ENCODE measurements at places on chromosomes 13 and 19.
A peak's percentile ranks its signal among the peaks of the same experiment; 100 is the strongest.

DNA sequence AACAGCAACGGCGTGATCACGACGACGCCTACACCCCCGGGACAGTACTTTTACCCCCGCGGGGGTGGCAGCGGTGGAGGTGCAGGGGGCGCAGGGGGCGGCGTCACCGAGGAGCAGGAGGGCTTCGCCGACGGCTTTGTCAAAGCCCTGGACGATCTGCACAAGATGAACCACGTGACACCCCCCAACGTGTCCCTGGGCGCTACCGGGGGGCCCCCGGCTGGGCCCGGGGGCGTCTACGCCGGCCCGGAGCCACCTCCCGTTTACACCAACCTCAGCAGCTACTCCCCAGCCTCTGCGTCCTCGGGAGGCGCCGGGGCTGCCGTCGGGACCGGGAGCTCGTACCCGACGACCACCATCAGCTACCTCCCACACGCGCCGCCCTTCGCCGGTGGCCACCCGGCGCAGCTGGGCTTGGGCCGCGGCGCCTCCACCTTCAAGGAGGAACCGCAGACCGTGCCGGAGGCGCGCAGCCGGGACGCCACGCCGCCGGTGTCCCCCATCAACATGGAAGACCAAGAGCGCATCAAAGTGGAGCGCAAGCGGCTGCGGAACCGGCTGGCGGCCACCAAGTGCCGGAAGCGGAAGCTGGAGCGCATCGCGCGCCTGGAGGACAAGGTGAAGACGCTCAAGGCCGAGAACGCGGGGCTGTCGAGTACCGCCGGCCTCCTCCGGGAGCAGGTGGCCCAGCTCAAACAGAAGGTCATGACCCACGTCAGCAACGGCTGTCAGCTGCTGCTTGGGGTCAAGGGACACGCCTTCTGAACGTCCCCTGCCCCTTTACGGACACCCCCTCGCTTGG, 966 bp downstream of the JUNB start:
- DNase-seq: peak; percentile 78

- DNase-seq: no peak
Observed at GRCh38 chr13:95982144-95982543, 71.1 kb downstream of the UGGT2 start.

- no peak for DNase-seq
Observed at GRCh38 chr19:18364826-18365528, 21.0 kb upstream of the GDF15 start.

DNA sequence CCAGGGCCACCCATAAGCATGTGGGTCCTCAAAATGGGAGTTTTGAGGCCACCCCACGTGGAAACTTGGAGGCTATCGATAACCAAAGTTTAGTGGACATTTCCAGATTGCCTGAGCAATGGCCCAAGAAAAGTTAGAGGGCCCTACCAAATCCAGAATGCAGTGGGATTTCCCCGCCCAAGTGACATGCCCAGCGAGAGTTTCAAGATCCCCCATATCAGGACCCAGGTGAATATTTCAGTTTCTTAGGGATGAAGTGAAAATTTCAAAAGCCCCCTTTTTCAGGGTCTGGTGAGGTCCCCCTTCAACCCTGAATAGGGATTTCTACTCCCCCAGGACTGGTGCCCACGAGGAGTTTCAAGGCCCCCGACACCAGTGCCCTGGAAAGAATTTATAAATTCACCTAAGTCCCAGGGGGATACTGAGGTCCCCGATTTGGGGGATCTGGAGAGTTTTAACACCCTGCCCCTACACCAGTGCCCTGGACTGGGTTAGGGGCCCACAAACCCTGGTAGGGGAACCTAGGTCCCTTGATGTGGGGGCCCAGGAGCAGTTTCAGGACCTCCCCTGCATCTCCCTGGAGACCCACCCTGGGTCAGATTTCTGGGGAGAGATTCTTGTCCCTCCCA, 695 bp downstream of the BST2 start:
- no peak for DNase-seq

DNA sequence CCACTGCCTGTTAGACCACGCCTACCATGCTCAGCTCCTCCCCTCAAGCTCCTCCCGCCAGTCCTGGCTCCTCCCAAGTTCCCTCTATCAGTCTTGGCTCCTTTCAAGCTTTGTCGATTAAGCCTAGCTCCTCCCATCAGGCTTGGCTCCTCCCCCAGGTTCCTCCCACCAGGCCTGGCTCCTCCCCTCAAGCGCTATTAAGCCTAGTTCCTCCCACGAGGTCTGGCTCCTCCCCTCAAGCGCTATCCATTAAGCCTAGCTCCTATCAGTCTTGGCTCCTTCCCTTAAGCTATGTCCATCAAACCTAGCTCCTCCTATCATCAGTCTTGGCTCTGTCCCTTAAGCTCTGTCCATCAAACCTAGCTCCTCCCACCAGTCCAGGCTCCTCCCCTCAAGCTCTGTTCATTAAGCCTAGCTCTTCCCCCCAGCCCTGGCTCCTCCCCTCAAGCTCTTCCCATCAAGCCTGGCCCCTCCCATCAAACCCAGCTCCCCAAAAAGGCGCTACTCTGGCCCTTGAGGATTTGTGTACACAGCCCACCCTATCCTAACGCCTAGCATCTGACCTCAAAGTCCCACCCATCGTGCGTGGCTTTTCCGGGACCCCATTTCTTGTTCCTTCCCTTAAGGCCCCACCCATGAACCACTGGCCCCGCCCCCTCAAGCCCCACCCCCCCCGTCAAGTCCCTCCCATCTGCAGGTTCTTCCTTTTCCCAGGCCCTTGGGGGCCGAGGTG, 10.0 kb downstream of the CAMSAP3 start:
- peak; percentile 62 for DNase-seq

- DNase-seq: no peak
Observed at GRCh38 chr13:71338070-71338469, 528.9 kb downstream of the DACH1 start.

DNA sequence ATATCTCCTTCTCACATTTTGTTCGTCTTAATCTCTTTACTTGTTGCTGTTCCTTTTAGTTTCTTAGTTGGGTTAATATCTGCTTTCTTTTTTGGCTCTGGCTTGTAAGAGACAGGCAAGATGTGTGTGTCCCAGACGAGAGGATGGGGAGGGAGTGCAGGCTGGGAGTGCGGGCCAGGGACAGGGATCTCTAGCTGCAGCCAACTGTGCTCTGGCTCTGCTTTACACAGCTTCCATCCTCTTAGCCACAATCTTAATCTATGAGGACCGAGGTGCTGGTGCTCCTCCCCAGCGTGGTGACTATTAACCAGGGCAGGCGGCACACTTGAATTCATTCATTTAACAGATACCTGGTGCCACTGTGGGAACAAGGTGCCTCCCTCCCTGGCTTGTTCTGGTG, 70.9 kb upstream of the WASF3 start:
- DNase-seq: no peak

GRCh38 chr13:90118467-90119071, 1228.9 kb upstream of the MIR17HG start:
- DNase-seq: no peak

DNA sequence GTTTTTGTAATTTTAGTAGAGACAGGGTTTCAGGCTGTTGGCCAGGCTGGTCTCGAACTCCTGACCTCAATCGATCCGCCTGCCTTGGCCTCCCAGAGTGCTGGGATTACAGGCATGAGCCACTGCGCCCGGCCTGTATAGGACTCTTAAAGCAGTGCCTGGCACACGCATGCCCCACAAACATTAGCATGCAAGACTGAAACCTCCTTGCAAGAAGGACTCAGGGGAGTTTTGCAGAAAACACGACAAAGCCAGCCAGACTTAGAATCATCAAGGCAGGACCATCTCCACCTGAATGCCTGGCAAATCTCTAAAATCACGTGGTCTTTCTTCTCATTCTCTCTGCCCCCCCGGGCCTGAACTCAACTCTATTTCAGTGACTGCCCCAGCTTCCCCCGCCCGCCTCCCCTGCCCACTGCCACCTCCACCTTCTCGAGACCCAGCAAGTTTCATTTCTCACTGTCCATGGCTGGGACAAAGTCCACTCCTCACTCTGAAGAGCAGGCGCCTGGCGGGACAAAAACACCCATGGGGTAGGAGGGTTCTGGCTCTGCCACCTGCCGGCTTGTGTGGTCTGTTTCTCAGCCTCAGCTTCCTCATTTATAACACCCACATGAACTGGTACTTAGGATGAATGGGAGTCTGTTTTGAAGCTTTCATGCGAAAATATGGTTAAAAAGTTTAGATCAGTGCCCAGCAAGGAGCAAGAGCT, 2.4 kb downstream of the TICAM1 start:
- DNase-seq: no peak

DNA sequence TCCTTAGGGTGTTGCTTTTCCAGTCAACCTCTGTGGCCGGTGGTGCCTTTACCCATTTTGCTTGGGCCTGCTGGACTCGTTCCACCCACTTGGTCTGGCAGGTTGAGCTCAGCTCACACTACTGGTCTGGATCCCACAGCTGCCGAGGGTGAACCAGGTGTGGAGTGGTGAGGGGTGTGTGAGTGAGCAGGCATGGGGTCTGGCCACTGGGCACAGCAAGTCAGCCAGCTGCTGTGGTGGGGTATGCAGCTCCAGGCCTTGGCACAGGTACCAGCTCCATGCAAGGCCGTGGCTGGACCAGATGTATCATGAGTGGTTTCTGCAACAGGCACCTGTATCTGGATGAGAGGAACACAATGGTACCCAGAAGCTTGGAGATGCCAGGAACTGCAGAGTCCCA, 277.6 kb upstream of the KLHL1 start:
- DNase-seq: no peak

DNA sequence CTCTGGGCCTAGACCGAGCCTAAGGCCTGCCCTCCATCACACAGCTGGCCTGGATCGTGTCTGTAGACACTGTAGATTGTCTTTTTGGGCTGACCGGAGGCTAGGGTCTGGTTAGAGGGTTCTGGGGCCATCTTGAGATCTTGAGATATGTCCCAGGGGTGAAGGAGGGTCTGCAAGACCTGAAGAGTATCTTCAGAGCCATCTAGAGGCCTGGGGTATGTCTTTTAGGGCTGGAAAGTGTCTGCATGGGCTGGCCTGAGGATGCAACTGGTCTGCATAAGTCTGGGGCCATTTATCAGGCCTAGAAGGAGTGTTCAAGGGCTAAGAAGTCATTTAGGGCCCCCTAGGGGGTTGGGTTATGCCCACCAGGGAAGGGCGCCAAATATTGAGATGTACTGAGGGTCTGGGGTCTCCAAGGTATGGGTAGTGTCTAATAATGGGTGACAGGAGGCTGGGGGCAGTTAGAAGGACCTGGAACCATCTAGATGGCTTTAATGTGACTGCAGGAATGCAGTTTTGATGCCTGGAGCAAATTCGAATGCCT, 555 bp downstream of the SCAF1 start:
- DNase-seq: no peak

DNA sequence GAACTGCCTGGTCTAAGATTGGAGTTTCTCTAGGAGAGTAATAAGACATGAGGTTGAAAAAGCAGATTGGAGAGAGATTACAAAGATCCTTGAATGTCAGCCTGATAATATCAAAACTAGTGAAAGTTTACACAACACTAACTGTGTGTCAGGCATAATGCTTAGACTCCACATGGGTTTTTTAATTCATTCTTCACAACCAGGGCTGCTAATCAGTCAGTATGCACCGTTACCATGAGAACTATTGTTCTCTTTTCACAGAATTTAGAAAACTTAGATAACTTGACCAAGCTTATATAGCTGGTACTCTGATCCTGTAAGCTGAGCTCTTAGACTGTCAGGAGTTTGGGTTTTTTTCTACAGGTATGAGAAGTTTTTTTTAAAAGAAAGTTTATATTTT, 46.6 kb upstream of the TSC22D1 start:
- no peak for DNase-seq

GRCh38 chr19:48806518-48806817, 4.4 kb downstream of the BCAT2 start:
- DNase-seq: no peak

- peak; percentile 87 for DNase-seq
Observed at GRCh38 chr19:49866933-49867782, at the start of gene PNKP. PNKP (minus strand) TSS chr19:49867576; CDS start chr19:49867204, 372 bp downstream.

- no peak for DNase-seq
Observed at GRCh38 chr13:109626386-109627171, 159.8 kb downstream of the IRS2 start.

GRCh38 chr19:55241143-55241934, 12.8 kb upstream of the TMEM86B start:
- no peak for DNase-seq

DNA sequence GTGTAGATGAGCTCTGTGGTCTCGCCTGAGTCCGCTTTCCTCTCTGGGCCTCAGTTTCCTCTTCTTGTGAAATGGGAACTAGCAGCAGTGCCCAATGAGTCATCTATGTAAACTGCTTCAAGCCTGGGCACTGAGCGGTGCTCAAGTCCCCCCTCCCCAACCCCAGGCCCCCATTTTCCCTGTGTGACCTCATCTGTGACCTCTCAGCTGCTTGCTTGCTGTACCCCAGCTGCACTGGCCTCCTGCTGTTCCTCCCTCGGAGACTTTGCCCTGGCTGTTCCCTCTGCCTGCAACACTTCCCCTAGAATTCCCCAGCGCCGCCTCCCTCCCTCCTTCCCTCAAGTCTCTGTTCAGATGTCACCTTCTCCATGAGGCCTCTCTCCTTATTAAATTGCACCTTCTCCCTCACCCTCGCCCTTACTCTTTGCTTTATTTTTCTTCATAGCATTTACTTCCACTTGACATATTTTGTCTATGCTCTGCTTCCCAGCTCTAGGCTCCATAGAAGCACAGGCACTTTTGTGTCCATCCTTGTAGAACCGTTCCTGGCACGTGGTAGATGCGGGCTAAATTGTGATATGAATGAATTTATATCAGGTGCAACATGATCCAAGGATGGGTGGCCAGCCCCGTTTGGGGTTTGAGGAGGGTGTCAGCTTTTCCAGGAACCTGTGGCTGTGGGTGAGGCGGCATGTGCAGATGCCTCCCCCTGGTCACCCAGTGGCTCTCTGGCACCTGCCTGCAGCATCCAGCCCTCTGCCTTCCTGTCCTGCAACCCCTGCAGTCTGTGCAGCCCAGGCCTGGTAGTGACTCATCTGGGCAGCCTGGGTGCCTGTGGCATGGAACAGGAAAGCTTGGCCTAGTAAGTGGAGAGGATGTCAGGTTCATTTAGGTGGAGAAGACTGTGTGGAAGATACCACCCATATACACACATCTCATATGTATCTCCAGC, 26.3 kb downstream of the SIPA1L3 start:
- DNase-seq: no peak

DNA sequence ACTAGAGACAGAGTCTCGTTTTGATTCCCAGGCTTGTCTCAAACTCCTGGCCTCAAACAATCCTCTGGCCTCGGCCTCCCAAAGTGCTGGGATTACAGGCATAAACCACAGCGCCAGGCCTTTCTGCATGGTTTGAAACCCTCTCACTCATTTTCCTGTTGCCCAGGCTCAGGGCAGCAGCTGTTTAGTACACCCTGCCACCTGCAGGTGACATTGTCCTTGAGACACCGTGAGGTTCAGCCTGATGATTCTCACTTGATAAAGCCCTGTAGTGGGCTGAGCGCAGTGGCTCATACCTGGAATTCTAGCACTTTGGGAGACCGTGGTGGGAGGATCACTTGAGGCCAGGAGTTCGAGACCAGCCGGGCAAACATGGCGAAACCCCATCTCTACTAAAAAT, 12.5 kb downstream of the IL12RB1 start:
- DNase-seq: no peak

All from activated CD4-positive, CD25-positive, alpha-beta regulatory T cell treated with anti-CD3 and anti-CD28 coated beads, Interleukin-2, amount 50 U/mL, for 72 hours (primary cell).